ENCODE measurements at places on chromosomes 7 and 10. TPM values are rescaled to one million over a fixed set of nuclear protein-coding genes. Genes with fewer than 3 reads are reported as not detected.

GRCh38 chr7:55475855-55476803, 96.2 kb downstream of the VOPP1 start:
- no peak for DNase-seq

The NPC1L1 gene
- polyA plus RNA-seq = 0.08 TPM

GRCh38 chr7:11604505-11604904, 227.5 kb downstream of the THSD7A start:
- peak; percentile 23 for DNase-seq

The HIPK2 gene
- 10.4 TPM for polyA plus RNA-seq

- DNase-seq = peak; percentile 42
Observed at GRCh38 chr10:129541200-129541599, 74.2 kb downstream of the MGMT start.

Data from hindlimb muscle (tissue), 1 donor.